ENCODE measurements at places on chromosomes 16 and 17.

- no peak for DNase-seq
Observed at GRCh38 chr16:5918567-5919130, 821.1 kb upstream of the EEF2KMT start.

DNA sequence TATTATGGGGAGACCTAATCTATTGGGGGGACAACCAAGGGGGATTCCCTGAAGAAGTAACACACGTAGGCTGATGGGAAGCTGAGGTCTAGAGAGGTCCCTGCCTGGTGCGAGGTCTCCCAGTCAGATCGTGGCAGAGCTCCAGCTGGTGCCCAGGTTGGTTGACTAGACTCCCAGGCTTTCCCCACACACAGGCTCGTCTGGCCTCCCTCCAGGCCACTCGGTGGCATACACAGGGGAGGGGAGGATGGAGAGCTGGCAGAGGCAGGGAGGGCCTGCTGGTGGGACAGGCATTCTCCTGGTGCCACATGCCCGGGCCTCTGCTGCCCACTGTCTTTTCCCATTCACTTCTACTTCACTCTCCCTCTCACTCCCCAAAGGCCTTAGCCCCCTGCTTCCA lies 8.5 kb upstream of the SOCS3 start:
- no peak for DNase-seq

DNA sequence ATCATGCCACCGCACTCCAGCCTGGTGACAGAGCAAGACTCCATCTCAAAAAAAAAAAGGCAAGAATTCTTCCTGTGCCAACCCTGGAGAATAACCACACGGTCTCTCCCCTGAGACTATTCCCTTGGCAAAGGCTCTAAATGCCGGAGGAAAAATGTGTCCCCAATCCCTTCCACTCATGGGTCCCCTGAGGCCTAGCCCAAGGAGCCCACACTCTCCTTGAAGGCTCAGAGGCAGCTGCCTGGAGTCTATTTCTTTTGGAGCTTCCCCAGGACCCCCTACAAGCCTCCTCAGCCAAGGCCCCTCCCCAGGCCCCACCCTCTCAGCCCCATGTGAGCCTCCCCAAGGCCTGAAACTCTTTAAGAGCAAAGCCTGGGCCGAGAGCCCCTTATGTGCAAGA lies 16.6 kb downstream of the CEP131 start:
- DNase-seq = no peak

DNA sequence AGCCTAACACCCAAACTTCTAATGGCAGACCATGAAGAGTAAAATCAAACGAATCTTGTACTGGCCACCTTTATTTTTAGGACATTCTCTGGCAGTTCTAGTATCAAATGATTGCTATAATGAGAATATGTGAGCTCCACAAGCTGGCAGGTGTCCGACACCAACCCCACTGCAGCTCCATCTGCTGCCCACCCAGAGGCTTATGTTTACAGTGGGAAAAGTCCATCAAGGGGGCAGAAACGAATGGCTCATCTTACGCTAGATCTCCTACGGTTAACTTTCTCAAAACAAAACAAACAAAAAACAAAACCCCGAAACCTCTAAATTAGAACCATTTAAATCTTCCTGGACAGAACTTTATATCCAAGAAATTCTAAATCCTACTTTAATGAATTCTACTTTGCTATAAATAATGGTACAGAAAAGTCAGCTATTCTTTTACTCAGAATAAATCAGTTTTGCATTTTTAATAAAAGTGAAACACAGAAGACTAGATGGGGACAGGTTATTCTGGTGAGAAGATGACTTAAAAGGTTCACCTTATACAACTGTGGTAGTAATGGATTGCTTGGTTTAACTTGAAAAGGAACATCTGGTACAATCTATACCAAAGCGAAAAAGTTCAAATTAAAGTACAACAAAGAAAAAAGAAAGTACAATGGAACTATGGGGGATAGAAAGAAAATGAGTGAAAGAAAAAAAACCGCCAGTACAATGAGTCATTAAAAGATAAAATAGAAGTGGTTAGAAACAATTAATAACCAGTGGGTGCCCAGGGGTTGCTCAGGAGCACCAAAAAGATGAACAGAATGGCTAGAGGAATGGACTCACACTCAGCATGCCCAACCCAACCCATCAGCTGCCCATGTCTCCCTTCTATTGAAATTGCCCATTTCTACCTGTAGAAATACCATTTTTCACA lies 40.2 kb downstream of the GRB2 start:
- no peak for DNase-seq

GRCh38 chr17:75138519-75138918 lies 7.0 kb upstream of the NT5C start:
- no peak for DNase-seq

DNA sequence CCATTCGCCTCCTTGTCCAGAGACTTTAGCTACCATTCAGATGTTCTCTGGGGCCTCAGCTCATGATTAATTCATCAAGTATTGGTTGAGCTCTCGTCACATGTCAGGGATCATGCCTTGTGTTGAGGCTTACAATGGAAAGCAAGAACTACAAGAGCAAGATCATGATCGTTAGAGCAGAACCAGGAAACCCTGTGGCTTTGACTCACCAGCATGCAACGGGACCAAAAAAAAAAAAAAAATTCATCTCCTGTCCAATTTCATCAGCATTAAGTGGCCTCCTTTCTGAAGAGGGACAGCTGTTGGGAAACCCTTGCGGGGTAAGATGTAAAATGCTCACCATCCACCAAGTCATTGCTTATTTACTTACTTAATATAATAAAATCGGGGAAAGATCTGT lies 12.1 kb upstream of the USP10 start:
- DNase-seq = no peak

DNA sequence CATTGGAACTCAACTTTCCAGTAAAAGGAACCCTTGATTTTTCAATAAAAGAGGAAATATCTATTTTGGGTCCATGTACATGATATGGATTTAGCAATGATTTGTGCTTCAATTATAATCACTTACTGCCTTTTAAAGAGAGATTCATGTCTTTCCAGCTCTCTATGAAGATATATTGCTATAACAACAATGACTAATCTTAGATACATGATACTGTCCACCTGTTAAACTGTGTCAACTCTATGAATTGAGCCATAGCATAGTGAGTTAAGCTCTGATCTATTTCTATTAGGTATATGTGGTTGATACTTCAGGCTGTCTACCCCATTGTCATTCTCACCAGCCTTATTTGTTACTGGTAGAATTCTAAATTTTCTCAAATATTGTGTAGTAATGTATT lies 15.0 kb upstream of the MPHOSPH6 start:
- no peak for DNase-seq

DNA sequence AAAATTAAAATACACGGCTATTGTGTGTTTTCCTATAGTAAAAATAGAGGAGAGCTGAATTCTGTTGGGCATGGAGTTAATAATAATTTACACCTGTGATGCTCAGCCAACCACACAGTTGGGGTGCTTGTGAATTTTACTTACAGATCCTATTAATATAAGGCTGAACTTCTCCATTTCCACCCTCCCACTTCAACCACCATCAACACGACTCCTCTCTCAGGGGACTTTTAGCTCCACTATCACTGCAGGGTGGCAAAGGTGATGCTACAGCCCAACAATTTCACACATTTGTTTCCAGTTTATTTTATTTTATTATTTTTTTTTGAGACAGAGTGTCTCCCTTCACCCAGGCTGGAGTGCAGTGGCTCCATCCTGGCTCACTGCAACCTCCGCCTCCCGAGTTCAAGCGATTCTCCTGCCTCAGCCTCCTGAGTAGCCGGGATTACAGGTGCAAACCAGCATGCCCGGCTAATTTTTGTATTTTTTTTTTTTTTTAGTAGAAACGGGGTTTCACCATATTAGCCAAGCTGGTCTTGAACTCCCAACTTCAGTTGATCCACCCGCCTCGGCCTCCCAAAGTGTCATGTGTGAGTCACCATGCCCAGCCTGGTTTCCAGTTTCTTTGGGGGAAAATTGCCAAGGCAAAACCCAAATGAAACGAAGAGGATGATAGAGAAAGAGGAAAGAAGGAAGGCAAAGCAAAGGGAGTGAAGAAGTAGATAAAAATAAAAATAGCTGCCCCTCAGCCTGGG lies 57.9 kb downstream of the GNA13 start:
- no peak for DNase-seq

DNA sequence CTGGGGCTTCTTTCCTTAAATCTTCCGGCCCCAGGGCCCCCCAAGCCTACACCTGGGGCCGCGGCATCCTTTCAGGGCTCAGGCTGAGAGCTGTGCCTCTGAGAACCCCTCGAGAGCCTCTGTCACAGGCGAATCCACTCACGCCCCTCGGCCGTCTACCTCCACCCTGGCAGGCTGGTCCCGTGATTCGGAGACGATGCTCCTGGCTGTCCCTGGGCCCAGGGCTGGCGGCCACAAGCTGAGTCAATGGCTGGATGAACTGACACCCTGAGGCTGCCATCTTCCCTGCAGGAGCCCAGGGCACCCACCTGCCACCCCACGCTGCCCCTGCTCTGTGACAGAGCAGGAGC lies 4.4 kb downstream of the TEPSIN start:
- no peak for DNase-seq

GRCh38 chr16:59758848-59759247 lies 1024.7 kb upstream of the GOT2 start:
- no peak for DNase-seq

DNA sequence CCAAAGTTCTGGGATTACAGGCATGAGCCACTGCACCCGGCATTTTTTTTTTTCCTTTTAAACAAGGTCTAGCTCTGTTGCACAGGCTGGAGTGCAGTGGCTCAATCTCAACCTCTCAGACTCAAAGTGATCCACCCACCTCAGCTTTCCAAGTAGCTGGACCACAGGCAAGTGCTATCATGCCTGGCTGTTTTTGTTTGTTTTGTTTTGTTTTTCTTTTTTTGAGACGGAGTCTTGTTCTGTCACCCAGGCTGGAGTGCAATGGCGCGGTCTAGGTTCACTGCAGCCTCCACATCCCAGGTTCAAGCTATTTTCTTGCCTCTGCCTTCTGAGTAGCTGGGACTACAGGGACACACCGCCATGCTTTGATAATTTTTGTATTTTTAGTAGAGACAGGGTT lies 19.1 kb upstream of the ZC3H7A start:
- no peak for DNase-seq

DNA sequence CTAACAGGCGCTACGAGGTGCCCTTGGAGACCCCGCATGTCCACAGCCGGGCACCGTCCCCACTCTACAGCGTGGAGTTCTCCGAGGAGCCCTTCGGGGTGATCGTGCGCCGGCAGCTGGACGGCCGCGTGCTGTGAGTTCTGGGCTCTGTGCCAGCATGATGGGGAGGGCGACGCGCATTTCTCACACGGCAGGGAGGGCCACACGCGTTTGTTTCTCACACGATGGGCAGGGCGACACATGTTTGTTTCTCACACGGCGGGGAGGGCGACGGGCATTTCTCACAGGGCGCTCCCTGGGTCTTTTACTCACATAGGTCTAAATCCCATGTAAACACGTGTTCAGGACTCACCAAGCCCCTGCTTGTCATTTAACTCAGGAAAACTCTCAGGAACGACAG lies 4.4 kb downstream of the GAA start:
- DNase-seq = no peak

GRCh38 chr16:87507351-87508069 lies 14.7 kb upstream of the ZCCHC14 start:
- no peak for DNase-seq

GRCh38 chr17:66783656-66784381 lies 51.1 kb upstream of the CACNG5 start:
- DNase-seq = no peak

DNA sequence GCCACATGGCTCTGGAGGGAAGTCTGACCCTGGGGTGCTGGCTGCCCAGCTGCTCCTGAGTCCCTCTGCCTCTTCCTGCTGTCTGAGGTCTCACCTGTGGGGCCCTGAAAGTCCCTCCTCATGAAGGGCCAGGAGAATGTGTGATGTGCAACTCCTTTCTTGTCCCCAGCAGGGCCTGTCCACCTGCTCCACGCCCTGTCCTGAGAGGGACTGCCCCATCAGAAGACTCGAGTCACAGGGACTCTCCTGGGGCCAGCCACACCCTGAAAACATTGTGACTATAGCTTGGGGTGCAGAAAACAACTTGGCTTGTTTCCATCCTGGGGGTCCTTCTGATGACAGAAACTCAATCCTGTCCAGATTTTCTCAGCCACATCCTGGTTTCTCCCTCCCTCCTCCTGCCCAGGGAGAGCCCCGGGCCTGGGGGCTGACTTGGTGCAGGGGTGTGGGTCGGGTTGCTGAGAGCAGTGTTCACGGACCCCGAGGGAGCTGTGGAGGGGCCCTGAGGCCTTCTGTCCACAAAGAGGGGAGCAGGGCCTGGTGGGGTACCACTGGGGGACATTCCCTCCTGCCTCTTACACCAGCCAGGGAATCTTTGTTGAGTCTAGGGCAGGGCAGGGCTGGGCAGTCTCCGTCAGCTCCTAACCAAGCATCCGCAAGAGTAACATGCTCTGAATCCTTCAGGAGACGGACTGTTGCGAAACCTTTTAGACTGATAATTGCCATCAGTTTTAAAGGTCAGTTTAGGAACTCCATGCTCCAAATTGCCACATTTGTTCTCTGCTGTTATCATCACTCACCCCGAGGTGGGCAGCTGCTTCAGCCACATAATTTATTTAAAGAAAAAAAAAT lies 45.9 kb downstream of the NT5M start:
- no peak for DNase-seq

- DNase-seq = no peak
Observed at GRCh38 chr16:75742424-75743047, 16.2 kb upstream of the CPHXL start.

DNA sequence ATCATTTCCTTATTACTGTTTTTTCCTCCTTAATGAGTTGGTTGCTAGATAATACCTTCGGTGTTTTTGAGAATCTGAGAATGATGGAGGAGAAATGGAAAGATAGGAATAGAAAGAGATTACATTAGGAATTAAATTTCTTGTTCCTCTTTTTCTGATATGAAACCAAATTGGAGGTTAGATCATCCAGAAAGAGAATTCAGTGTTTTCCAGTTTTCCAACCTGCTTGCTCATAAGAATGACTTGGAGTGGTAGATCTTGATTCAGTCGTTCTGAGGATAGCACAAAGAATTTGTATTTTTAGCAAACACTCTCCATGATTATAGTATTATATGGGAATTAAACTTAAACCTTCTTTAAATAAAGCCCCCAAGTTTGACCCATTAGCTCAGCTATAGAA lies 35.9 kb downstream of the PITPNC1 start:
- DNase-seq = no peak
